ENCODE measurements at places on chromosomes 16 and 17.

- DNase-seq = no peak
Observed at GRCh38 chr16:6177616-6178180, 1080.1 kb upstream of the EEF2KMT start.

- no peak for DNase-seq
Observed at GRCh38 chr17:21242026-21242697, 11.0 kb downstream of the NATD1 start.

- DNase-seq = no peak
Observed at GRCh38 chr16:3549906-3550305, 27.3 kb downstream of the NLRC3 start.

DNA sequence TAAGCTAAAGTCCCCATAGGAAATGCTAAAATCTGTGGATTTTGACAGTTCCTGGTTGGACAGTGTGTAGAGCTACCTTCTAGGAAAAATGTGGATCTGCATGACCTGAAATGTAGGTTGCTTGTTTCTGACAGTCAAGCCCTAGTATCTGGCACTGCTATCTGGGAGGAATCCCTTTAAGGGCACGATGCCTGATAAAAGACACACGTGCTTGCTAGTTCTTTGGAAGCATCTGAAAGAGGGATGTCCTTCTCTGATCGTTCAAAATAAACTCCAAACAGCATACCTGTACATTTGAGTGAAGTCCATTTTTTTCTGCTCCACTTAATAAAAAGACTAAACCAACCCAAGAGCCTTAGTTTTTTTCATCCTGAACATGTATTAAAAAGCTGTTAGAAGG lies 101.3 kb downstream of the CDK5R1 start:
- DNase-seq = no peak

DNA sequence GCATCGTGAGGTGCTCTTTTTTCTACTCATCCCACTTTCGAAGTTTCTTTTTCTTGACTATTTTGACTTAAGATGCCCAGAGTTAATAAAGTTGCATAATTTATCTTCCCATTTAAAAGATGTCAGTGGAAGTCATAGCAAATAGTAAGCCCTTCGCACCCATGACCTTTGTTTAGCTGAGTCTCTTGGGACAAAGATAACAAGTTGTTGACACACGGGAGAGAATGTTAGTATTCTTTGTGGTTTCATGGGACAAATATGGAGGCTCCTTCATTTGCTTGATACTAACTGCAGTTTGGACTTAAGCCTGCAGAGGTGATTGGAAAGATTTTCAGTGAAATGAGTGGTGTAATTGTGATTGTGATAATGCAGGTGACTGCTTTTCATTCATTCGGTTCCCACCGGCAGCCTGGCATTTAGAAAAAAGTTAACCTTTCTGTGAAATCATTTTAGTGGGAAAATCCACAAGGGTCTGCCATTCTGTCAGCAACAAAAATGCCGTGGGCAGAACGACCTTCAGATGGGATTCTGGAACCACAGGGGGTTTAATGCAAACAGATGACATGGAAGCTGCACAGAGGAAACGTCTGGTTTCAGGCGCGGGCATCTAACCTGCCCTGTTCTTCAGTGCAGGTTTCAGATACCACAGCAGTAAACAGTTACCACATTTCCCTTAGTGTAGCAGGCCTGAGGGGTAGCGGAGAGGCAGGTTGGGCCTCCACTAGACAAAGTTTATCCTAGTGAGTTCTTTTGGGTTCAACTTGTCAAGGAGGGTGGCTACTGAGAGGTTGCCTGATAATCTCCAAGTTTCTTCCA lies 123.0 kb downstream of the RPTOR start:
- no peak for DNase-seq

GRCh38 chr17:32529604-32530003 lies 42.8 kb downstream of the CDK5R1 start:
- DNase-seq = no peak

GRCh38 chr17:16484445-16485175 lies 7.4 kb downstream of the LRRC75A start:
- DNase-seq = no peak

GRCh38 chr17:67439269-67439668 lies 62.2 kb downstream of the PITPNC1 start:
- DNase-seq = no peak

DNA sequence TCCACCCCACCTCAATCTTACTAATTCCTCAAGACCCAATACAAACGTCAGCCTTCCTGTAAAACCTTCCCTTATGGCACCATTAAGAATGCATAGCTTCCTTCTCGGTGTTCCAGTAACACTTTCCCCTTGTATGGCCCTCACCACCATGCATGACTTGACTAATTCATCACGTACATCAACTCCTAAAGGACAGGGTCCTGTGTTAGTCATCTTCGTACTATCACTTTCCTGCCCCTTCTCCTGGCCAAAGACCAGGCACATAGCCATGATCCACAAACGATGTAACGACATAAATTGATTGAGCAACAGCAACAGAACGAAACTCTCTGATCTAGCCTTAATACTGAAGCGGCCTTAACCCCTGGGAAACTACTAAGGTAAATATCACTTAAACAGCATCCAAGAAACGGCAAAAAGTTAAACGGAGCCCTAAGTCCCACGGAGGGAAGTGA lies 612 bp downstream of the PSMD12 start:
- DNase-seq = no peak

DNA sequence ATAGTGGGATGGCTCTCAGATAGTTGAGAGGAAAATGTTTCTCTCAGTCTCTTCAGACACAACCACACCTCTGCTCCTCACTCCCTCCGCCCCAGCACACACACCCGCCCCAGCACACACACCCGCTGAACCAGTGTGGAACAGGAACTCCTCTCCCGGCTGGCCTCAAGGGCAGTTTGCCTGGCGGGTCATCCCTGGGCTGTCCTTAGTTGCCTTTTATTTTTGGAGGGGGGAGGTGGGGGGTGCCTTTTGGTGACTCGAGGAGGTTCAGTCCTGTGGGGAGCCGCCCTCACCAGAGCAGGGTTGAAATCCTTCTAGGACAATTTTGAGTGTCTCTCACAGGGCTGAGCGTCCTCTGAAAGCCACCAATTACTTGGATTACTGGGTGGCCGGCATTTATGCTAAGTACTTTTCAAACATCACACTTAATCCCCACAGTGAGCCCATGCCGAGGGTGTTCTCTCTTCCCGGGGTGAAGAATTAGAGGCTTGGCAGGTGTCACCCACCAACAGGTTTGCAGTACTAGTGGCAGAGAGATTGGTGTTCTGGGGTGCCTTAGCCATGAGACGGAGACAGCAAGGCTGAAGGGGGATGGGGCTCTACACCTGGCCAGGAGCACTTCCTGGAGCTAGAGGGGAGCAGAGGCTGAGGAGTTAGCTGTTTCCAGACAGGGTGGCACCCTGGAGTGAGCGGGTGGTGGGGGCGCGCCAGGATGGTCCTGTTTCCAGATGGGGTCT lies 2.8 kb downstream of the RASD1 start:
- no peak for DNase-seq

DNA sequence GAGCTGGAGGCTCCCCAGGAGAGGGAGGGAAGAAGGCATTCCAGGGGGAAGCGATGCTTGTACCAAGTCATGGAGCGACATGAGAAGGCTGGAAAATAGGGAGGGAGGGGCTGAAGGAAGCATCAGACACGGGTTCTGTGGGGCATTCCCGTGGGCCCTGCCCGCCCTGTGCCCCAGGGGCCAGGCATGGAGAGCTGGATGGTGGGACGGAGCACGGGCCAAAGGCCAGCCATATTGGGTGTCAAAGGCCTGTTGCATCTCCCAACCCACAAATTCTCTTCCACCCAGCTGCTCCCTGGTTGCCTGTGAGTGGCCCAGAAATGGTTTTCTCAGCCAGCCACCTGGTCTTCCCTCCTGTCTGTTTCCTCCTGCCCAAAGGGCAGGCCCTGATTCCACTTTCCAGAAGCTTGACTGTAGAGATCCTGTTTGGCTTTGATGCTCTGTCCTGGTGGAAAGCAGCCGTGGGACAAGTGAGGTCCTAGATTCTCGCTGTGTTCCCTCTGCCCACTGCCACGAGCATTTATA lies 3.2 kb downstream of the CDR2L start:
- no peak for DNase-seq

GRCh38 chr16:11655655-11656054 lies 12.6 kb upstream of the SNN start:
- DNase-seq = no peak

- no peak for DNase-seq
Observed at GRCh38 chr17:59763861-59764260, 56.4 kb downstream of the VMP1 start.

- no peak for DNase-seq
Observed at GRCh38 chr16:74936902-74937560, 47.9 kb downstream of the WDR59 start.

DNA sequence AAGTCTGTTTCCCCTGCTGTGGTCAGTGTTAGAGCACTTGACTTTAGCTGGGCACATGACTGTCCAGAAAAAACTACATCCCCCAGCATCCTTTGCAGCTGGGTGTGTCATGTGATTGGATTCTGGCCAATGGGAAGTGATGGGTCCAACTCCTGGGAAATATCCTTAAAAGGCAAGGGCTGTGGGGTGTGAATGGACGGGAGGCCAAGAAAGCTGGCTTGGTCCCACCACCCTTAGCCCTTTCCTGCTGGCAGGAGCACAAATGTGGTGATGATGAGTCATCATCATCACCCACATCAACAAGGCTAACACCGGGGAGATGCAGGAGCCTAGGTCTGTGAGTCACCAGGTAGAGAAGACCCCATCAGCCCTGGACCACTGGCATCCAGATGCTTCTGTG lies 341.7 kb downstream of the C16orf95 start:
- DNase-seq = no peak

- DNase-seq = peak; percentile 73
Observed at GRCh38 chr16:4410335-4411075, 5.9 kb downstream of the CORO7 start.

- DNase-seq = no peak
Observed at GRCh38 chr17:60361889-60362288, 30.0 kb downstream of the USP32 start.

- DNase-seq = no peak
Observed at GRCh38 chr16:12193692-12194091, 217.2 kb downstream of the SNX29 start.

DNA sequence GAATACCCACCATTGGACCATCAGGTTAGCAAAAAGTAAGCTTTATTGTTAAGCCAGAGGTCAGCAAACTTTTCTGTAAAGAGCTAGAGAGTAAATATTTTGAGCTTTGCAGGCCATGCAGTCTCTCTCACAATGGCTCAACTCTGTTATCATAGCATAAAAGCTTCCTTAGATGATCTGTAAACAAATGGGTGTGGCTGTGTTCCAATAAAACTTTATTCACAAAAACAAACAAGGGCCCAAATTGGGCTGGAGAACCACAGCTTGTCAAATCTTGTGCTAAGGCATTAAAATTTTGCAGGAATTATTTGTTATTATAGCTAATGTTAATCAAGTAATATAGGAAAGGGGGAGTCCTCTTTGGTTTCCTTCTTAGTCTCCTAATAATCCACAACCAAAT lies 153.6 kb downstream of the GRIN2A start:
- no peak for DNase-seq

DNA sequence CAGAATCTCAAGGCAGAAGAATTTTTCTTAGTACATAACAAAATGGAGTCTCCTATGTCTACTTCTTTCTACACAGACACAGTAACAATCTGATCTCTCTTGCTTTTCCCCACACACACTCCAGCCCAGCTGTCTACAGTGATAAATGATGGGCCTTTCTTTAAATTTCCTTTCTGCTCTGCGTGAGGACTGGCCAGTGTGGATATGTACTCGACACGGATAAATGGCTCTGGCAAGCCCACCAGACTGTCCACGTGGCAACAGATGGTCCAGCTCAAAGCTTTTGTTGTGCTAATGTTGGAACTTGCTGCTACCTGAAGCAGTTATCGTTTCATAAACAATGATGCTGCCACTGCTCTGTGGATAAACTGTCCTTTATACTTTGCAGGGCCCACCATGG lies 410.7 kb downstream of the TMEM114 start:
- DNase-seq = no peak

- no peak for DNase-seq
Observed at GRCh38 chr17:3907483-3908216, 8.6 kb downstream of the P2RX1 start.

GRCh38 chr17:69268543-69269014 lies 40.0 kb upstream of the ABCA10 start:
- DNase-seq = no peak

GRCh38 chr16:54690710-54691109 lies 240.0 kb upstream of the IRX5 start:
- DNase-seq = no peak

GRCh38 chr16:16075488-16076422 lies 126.3 kb downstream of the ABCC1 start:
- no peak for DNase-seq

- no peak for DNase-seq
Observed at GRCh38 chr16:50534091-50534490, 14.1 kb upstream of the NKD1 start.

GRCh38 chr17:48335858-48336500 lies 94.0 kb downstream of the SKAP1 start:
- no peak for DNase-seq

GRCh38 chr17:57282296-57282695 lies 26.0 kb downstream of the MSI2 start:
- no peak for DNase-seq

- DNase-seq = no peak
Observed at GRCh38 chr16:19366391-19366790, 51.3 kb upstream of the TMC5 start.

DNA sequence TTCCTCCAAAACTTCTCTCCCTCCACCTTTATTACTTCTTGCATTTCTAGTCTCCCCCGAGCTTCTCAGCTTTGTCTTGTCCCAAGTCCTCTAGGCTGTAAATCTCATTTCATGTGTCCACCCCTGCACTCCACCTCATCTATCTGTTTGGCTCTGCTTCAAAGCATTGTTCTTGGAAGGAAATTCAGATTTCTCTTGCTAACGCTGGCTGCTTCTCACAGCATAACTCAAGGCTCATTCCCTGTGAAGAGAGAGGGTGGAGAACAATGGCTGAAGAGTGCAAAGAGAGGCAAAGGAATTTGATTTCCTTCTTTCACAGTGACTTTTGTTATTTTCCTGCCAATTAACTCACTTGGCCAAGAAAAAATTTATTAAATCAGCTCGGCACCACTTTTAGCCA lies 476.5 kb downstream of the TMEM114 start:
- no peak for DNase-seq

GRCh38 chr16:31216422-31217135 lies at the start of gene PYDC1:
PYDC1 (minus strand) TSS chr16:31217135; CDS start chr16:31217028, 107 bp downstream.
- DNase-seq = no peak

DNA sequence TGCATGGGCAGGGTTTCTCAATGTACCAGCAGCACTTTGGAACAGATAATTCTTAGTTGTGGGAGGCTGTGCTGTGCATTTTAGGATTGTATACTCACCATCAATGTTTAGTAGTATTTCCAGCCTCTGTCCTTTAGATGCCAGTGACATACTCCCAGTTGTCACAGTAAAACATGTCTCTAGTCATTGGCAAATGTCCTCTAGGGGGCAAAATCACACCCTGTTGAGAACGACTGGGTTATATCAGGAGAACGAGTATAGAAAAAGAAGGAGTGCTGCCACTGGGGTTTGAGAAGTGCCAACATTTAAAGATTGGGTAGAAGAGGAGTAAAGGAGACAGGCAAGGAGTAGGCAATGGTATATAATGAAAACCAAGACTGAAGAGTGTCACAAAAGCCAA lies 37.9 kb upstream of the SMIM36 start:
- DNase-seq = no peak

GRCh38 chr16:4947722-4948503 lies 10.2 kb upstream of the SEC14L5 start:
- DNase-seq = no peak

- DNase-seq = no peak
Observed at GRCh38 chr17:27269201-27269600, 24.7 kb upstream of the WSB1 start.

GRCh38 chr16:29745121-29745852 lies 503 bp downstream of the C16orf54 start:
- no peak for DNase-seq

- no peak for DNase-seq
Observed at GRCh38 chr17:14308636-14308964, 7.7 kb downstream of the HS3ST3B1 start.
